ENCODE measurements at places on chromosomes 6 and 20. TPM values are rescaled to one million over a fixed set of nuclear protein-coding genes. Genes with fewer than 3 reads are reported as not detected.

Gene CLPSL1
- not detected for total RNA-seq

Gene UNC5CL
- total RNA-seq = 1.0 TPM

Gene UBE2V1
- total RNA-seq = 70.3 TPM

Gene NHSL1
- 88.2 TPM for total RNA-seq

Gene USP49
- total RNA-seq = 1.7 TPM

Gene PRICKLE4
- total RNA-seq = 1.7 TPM

Gene ZMYND8
- 25.7 TPM for total RNA-seq

Gene RIPPLY2
- total RNA-seq = not detected

Gene KHDC1
- 1.1 TPM for total RNA-seq

Gene PTGIS
- total RNA-seq = 37.6 TPM

Gene MEI4
- not detected for total RNA-seq

Gene GPR6
- total RNA-seq = not detected

Gene DEFB124
- not detected for total RNA-seq

DNA sequence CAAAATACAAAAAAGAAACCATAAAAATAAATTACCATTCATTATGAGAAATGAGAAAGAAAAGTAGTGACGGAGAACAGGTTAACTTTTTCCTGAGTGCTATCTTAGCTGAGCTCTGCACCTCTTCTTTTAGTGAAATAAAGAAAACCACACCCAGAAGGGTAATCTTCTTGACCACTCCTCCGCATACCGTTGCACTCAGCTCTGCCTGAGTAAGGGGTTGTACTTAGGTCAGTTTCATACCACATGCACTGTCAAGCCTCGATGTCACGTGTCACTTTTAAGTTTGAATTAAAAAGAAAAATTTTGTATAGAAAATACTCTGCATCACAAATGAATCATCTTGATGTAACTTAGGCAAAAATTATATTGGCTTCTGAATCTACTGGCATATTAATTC lies 2.8 kb downstream of the EZR start:
- DNase-seq = no peak

DNA sequence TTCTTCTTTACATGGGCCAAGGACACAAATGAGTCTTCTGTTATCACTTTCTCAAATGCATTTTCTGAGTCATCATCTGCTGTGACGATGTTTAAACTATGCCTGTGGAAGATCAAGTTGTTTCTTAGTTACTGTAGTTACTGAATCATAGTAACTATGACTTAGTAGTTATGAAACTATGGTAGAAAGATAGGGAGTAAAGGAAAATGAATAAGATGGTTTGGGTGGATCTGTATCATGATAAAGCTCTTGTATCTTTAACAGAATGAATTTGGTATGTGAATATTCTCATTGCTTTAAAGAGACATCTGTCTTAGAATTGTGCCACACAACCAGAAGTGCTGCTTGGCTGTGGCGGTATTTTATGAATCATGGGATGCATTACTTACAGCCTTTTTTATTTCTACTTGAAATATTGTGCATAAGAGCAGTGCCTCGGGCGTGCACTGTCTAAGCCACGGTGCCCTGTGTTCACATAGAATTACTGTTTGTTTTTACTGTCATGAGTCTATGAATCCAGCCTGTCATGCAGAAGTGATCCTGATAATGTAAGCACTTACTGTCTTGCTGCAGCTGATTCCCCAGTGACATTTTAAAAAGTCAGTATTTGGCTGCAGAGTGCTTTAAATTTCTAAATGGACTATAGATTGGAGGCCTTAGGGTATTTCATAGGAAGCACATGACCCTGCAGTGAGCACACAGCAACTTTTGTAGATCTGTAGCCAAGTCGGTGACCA lies 215.2 kb downstream of the TMEM242 start:
- DNase-seq = no peak

GRCh38 chr6:2623295-2623694 lies 127.4 kb downstream of the MYLK4 start:
- no peak for DNase-seq

GRCh38 chr6:158422629-158423238 lies 110.5 kb downstream of the TULP4 start:
- DNase-seq = no peak

DNA sequence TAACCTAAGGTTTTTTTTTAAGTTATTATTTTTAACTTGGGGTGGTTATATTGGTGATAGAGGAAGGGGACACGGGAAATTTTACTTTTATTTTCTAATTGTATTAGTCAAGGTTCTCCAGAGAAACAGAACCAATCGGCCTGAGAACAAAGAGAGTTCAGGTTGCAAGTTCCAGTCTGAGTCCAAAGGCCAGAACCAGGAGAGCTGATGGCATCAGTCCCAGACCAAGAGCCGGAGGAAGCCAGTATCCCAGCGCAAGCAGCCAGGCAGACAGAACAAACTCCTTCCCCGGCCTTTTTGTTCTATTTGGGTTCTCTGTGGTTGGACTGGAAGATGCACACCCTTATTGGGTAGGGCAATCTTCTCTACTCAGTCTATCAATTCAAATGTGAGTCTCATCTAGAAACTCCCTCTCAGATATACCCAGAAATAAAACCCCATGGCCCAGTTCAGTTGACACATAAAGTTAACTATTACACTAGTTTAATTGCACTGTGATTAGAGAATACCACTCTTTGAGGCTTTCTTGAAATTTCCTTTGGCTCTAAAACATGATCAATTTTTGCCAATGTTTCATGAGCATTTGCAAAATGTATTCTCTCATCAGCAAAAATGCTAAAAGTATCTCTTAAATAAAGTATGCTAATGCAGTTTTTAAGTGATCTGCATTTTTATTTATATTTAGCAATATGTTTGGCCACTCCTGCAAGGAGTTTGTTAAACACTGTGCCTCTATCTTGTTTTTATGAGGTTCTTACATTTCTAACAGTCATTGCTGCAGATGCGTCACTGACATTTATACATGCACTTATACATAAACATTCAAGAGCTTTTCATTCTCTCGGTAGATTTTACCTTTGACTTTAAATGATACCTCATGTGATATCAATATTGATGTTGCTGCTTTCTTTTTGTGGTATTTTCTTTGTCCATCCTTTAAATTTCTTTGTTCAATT lies 103.2 kb upstream of the SSTR4 start:
- DNase-seq = no peak

GRCh38 chr6:91600561-91600960 lies 1013.7 kb upstream of the MAP3K7 start:
- no peak for DNase-seq

- DNase-seq = no peak
Measured at GRCh38 chr6:67165606-67166005, 1458.6 kb upstream of the EYS start.

- no peak for DNase-seq
Measured at GRCh38 chr20:14888134-14888533, 550.7 kb upstream of the FLRT3 start.

DNA sequence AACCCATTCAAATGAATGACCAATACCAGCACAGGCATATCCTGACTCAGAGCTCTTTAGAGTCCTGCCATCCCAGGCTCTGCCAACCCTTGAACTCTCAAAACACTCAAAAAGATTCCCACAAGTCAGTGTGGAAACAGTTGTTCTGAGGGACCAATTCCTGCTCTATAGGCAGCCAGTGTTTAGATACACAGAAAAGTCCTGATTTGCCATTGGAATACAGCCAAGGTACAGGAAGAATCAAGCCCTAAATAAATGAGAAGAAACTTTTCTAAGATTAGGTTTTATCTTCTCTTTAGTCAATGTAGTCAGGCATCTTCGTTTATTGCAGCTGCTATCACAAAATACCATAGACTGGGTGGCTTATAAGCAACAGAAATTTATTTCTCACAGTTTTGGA lies 626.8 kb upstream of the ARID1B start:
- DNase-seq = no peak

DNA sequence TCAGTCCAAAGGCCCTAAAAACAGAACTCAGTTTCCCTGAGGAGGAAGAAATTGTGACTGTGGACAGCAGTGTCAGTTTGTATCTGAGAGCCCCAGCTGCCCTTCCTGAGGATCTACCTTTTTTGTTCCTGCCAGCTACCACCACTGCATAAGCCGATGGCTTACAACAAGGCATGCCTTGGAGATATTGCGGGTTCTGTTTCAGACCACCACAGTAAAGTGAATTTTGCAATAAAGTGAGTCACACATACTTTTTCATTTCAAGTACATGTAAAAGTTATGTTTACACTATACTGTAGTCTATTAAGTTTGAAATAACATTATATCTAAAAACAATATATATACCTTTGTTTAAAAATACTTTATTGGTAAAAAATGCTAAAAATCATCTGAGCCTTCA lies 9.6 kb upstream of the CST3 start:
- peak; percentile 26 for DNase-seq

- DNase-seq = no peak
Measured at GRCh38 chr6:170404697-170405096, 98.1 kb downstream of the FAM120B start.

DNA sequence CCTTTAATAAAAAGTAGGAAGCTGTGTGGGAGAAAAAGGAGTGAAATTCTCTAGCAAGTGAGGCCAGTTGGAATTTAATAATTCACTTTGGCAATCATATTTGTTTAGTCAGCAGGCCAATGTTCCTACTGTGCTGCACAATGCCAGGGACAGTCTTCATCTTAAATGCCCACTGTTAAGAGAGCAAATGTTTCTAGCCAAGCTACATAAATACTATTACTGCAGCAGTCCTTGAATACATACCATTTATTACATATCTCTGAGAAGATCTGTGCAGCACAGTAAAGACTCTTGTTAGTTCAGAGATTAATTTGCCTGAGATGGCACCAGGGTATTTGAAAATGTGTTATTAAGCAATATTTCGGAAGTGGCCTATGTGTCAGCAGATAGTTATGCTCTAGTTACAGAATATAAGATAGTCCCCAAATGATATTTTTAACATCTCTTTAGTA lies 105.4 kb downstream of the OGFRL1 start:
- DNase-seq = no peak

GRCh38 chr6:46103441-46104115 lies 26.2 kb upstream of the ENPP4 start:
- DNase-seq = no peak

DNA sequence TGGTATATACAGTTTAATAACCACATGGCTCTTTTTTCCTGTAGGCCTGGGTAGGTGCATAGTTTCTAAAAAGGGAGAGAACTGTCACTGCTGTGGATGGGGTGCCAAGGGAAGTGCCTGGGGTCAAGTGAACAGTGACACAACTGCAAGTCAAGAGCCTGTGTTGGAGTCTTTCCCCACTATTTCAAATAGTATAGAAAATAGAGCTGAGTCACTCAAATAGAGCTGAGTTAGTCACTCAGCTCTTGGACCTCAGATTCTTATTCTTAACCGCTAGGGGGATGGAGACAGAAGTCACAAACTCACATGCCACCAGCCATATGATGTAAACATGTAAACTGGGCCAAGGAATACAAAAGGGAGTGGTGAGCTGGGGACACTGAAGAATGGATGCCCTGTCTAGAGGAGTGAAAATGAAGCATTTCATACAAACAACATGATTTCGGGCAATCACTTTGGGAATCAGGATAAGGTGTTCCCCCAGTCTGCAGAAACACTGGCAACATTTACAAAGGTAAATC lies 2.1 kb downstream of the NQO2 start:
- DNase-seq = peak; percentile 76

DNA sequence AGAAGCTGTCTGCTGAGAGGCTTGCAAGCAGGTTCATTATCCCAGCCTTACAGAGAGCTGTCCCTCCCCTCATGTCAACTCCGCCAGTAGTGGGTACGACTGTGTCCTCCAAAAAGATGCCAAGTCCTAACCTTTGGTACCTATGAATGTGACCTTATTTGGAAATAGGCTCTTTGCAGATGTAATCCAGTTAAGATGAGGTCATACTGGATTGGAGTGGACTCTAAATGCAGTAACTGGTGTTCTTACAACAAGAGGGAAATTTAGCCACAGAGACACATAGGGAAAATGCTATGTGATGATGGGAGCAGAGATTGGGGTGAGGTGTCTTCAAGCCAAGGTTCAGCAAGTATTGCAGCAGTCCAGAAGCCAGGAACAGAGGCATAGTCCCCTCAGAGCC lies 90.8 kb upstream of the FOXP4 start:
- no peak for DNase-seq

- no peak for DNase-seq
Measured at GRCh38 chr6:129486327-129486726, 223.7 kb downstream of the ARHGAP18 start.

GRCh38 chr6:144068794-144069193 lies 26.6 kb downstream of the SF3B5 start:
- DNase-seq = no peak

GRCh38 chr6:56156643-56157042 lies 90.7 kb downstream of the COL21A1 start:
- DNase-seq = no peak

DNA sequence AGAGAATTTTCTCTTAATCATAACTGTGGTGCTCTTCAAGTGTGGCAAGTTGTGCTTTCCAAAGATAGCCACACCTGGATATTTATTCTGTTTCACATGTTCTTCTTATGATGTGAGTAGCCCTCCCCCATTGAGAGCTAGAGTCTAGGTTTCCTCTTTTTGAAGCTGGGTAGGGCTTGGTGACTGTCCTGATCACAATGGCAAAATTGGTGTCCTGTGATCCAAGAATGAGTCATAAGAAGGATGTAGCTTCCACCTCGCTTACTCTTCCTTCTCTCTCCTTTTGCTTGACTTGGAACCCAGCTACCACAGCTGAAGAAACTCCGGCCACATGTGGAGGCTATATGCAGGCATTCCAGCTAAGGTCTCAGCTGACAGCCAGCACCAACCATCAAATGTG lies 7.4 kb upstream of the IGF2R start:
- no peak for DNase-seq

- DNase-seq = no peak
Measured at GRCh38 chr6:27049863-27050781, 197.4 kb upstream of the PRSS16 start.

GRCh38 chr6:110180228-110181008 lies at the start of gene CDC40:
Gene CDC40, plus strand, starts transcription at chr6:110180427. Its CDS starts 18 bp downstream, at chr6:110180445.
- peak; percentile 82 for DNase-seq

DNA sequence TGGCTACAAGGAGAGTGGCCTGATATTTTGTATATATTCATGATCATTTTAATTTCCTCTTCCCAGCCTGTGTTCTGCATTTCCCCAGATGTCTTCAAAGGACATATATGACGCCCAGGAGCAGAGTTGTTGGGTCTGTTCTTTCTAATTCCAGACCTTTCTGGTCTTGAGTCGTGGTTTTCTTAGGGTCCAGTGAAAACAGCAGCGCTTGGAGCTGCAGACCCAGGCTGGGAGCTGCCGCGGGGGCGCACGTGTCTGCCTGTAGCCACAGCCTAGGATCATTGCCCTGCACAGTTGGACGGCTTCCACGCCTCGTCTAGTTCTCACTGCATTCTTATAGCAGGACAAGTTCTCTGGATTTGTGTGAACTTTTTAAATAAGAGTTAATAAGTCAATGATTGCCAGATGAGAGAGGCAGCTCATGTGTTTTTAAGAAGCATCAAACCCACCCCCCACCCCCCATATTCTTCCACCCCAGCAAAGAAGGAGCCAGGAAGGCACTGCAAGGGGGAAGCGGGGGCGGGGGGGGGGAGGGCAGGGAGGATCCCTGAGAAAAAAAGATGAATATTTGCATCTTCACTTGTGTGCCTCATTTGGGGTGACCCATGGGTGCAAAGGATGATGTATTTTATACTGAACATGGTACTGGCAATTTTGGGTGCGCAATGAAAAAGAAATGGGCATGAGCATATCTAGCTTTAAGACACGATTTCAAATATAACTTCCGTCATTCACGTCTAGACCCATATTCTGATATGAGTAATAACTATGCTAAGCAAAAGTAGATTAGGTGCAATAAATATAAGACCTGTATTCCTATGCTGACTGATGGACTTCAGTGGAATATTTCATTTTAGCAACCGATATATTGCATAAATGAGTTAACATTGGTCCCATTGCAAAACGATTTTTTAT lies 160.0 kb downstream of the TBXT start:
- DNase-seq = no peak

- DNase-seq = no peak
Measured at GRCh38 chr6:168589275-168589674, 148.3 kb downstream of the SMOC2 start.
